ENCODE measurements at places on chromosomes 3 and 15.

GRCh38 chr15:77239882-77240608, 169.1 kb upstream of the TSPAN3 start:
- DNase-seq = no peak

DNA sequence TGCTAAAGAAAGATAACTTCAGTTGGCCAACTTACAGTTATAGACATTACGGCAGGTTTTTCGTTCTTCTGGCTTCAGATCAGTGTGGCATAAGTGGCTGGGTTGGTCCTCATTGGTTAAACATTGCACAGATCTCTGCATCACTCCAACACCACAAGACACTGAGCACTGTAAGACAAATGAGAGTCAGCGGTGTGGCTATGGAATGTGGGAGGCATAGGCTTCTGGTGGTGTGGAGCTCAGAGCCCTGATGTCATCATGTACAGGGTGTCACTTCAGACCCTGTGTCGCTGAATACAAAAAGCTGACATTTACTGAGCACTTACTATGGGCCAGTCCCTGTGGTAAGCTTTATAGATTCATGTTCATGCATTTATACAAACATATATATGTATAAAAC, 146.0 kb downstream of the ADAMTS9 start:
- no peak for DNase-seq

DNA sequence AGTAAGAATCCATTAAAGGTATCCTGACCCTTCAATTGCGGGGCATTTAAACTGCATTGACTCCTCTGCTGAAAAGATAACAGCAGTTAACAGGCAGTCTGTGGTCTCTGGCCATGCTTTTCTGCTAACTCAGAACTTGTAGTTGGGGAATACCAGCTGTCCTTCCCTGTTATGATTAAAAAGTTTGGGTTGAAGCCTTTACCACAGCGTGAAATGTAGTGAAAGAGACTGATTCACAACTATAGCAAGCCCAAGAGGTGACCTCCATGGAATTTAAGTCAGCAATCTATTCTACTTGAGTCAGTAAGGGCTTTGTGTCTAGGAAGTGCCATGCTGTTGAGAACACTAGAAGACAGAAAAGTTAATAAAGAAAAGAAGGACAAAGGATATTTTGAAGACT, 1037.3 kb downstream of the SI start:
- no peak for DNase-seq

- no peak for DNase-seq
Observed at GRCh38 chr3:13684350-13684749, 135.4 kb downstream of the FBLN2 start.

DNA sequence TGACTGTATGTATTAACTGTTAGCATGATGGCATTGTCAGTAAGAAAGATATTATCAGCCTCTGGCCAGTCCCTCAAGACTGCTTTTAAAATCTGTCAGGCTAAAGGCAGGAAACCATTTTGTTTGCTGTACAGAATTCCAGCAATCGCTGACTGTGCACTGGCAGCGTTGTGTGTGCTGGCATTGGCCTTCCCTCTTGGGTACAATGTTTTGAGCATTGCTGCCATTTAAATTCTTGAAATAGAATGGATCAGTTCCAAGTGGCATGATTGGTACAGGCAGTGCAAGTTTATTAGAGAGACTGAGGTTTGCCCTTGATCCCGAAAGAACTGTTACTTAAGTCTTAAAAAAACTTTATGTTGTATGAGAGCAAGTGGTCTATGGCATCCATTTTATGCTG, 788.7 kb downstream of the OTOL1 start:
- no peak for DNase-seq

GRCh38 chr3:109559389-109559788, 222.0 kb upstream of the DPPA4 start:
- DNase-seq = no peak

- no peak for DNase-seq
Observed at GRCh38 chr15:100100926-100101325, 240.8 kb downstream of the ADAMTS17 start.

- no peak for DNase-seq
Observed at GRCh38 chr3:139016430-139017048, 4.2 kb downstream of the PRR23B start.

DNA sequence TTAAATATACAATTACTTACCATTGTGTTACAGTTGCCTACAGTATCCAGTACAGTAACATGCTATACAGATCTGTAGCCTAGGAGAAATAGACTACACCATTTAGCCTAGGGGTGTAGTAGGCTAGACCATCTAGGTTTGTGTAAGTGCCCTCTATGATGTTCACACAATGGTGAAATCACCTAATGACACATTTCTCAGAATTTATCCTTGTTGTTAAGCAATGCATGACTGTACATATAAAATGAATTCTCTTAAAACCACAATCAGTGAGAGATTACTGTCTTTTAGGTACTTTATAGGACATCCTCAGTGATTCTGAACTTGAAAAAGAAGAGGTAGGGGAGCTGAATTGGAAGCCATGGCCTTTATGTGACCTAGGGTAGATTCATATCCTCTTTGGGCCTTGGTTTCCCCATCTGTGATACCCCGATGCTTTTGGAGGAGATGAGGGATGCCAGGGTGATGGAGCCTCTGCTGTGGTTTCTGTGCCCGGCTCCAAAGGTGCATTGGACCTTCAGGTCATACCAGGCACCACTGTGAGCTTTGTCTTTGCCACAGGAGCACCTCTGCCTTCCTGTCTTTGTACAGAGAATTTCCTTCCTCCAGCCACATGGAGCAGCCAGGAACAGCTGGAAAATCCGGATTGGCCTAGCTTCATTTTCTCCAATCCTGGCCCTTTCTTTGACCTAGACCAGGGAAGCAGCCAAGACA, 51.9 kb upstream of the FLNB start:
- no peak for DNase-seq

- DNase-seq = no peak
Observed at GRCh38 chr3:50010959-50011358, 71.0 kb downstream of the RBM6 start.

DNA sequence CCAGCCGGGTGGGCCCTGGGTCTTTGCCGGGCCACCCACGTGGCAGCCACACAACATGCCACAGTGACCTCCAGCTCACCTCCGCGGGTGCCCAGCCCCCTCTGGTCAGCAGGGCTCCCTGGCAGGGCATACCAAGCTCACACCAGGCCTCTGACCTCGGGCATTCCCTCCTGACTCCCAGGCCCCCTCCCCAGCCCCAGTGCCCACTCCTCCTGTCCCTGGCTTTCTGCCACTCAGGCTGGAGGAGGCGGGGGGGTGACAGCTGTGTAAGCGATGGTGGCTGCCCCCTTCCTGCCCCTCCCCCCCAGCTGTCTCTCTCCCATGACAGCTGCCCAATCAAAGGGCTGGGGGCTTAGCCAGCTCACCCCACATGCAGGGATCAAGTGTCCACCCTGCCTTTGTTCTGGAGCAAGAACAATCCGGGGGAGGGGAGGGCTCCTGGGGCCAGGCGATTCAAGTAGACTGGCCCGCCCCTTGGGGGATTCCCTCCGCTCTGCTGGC, 3.3 kb downstream of the PCBP4 start:
- DNase-seq = peak; percentile 81

- no peak for DNase-seq
Observed at GRCh38 chr3:51957520-51958205, 2.5 kb downstream of the GPR62 start.

GRCh38 chr15:95208988-95209387, 977.6 kb downstream of the MCTP2 start:
- DNase-seq = no peak

- peak; percentile 97 for DNase-seq
Observed at GRCh38 chr3:14452740-14453710, 50.6 kb downstream of the SLC6A6 start.

DNA sequence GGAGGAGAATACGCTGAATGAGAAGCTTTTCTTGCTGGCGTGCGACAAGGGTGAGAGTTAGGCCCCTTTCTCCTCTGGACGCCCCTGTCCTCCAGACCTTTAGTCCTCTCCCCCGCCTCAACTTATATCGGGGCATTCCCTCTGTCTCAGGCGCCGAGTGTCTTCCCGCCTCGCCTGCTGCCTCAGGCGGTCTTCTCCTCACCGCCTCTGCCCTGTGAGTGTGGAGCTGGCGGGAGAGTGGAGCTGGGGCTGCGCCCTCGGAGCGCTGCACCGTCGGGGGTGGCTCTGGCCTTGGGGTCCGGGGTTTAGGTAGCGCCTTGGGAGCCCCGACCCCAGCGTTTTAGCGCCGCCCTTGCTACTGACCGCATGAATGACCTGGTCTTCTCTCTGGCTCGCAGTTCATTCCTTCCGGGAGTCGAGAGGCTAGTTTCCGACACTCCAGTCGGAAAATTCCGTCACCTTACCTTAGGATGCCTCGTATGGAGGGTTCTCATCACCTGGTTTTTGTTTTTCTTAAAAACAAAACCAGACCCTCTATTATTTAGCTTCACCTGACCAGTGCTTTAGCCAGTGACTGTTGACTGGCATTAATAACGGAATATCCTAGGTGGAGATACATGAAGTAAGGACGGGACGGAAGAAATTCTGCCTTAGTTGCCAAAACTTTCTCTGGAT, 985 bp downstream of the TRPC1 start:
- peak; percentile 52 for DNase-seq

DNA sequence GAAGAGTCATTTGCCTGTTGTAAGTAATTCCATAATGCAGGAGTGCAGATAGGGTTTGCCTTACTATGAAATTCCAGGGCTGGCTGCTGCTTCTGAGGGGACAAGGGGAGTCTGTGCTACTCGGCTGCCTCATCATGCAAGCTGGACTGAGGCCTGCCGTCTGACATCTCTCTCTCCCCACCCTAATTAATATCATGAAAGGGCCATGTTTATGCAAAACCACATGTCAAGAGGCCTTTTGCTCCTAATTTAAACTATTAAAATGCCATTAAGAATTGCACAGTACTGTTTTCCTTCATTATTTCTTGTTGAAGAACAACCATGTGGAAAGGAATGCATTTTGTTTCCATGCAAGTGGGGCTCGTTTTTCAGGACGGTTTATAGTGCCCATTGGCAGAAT, 26.3 kb downstream of the CHST2 start:
- DNase-seq = no peak

DNA sequence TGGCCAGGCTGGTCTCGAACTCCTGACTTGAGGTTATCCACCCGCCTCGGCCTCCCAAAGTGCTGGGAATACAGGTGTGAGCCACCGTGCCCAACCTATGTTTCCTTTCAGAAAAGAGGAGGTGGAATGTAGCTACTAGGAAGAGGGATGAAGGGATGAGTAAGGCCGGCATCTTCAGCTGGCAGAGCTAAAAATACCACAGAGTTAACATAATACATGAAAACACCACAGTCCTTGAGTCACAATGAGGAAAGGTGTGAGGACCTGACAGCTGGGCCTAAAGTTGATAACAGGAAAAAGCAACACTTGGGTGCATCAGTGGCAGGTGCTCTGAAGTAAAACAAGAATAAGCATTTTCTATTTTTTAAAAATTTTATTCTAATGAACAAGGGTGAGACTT, 392.2 kb downstream of the DIPK2A start:
- no peak for DNase-seq

DNA sequence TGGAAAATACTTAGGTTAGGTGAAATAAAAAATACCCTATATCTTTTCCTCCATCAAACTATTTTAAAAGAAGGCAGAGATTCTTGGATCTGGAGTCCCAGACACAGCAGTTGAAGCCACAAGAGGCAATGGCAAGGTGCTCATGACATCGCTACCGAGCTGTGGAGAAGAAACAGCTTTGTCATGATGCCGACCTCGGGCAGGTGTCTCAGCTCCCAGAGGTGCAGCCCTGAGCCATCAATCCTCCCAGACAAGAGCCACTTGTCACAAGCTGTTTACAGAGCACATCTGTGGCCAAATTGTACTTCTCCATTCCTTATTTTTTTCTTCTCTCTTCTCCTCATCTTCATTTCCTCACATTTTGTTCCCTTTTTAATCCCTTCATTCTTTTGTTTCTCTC, 50.8 kb downstream of the GPR176 start:
- no peak for DNase-seq

- DNase-seq = no peak
Observed at GRCh38 chr3:23676093-23676492, 129.7 kb upstream of the UBE2E1 start.

- DNase-seq = no peak
Observed at GRCh38 chr3:129289201-129289921, 10.7 kb downstream of the HMCES start.

DNA sequence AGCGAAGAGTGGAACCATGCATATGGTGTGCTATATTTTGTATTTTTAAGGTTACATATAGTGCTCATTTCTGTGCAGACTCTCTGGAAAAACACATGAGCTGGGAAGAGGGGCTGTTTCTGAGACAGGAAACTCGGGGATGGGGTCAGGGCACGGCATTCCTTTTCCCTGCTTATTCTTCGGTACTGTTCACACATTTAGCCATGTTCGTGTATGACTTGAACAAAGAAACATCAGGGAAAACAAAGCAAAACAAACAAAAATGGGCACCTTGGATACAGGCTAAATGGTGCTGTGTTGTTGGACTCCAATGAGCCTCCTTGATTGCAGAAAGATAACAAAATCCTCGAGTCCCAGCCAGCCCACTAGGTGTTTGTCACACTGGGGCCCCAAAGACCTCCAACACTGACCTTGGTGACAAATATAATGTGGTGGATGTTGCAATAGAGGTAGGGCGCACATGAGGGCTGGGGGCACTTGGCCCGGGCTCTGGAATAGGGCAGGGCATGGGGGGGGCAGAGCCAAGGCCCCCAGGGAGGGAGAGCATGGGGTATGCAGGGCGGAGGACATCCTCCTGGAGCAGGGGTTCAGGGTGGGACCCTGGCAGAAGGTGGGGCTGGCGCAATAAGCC, 19.3 kb downstream of the DNASE1L3 start:
- no peak for DNase-seq

GRCh38 chr3:126557761-126558160, 971 bp downstream of the C3orf22 start:
- DNase-seq = no peak

GRCh38 chr3:173567997-173568396, 170.5 kb downstream of the NLGN1 start:
- no peak for DNase-seq

DNA sequence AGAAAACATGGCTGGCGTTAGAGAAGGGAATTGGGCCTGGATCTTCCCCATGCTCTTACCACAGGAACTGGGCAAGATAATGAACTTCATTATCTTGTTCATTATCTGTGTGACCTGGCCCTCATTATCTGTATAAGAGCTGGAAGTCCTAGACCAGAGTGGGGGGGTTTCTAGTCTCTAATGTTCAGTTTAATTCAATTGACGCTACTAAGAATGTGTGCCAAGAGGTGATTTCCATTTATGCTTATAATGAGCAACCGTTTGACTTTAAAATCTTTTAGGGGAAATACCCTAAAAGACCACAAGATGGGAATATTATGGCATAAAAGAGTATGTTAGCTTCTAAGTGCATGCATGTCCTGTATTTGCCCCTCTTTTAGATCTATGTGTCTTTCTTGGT, 59.1 kb upstream of the CSTA start:
- DNase-seq = no peak

DNA sequence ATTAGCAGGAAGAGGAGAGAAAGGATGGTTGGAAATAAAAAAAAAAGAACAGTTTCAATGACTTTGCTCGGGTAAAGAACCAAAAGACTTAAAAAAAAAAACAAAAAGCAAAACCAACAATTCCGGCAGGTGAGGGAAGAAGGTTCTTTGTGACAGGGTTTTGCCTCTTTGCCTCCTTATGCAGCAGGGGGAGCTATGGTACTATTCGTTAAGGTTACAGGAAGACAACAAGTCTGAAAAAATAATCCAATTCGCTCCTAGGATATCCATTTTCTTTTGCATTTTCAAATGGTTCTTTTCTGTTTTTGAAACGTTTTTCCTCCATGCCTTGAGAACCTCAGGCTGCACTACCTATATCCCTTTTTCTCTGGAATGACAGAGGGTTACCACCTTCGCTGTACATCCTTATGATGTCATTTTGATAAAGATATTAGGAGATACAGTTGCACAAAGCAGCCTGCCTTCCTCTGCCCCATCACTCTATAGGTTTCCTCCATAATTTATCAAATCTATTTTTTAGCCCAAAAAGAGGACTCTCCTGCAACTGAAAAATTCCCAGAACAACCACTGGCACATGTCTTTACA, 55.0 kb downstream of the CFAP20DC start:
- peak; percentile 36 for DNase-seq
